ENCODE measurements at places on chromosomes 5 and 9.

GRCh38 chr9:19471737-19472648, 63.2 kb downstream of the ACER2 start:
- DNase-seq, result peak; percentile 3

GRCh38 chr9:133160742-133161546, 2.8 kb downstream of the GBGT1 start:
- no peak for DNase-seq

- no peak for DNase-seq
Observed at GRCh38 chr5:38612851-38613250, 56.4 kb upstream of the LIFR start.

DNA sequence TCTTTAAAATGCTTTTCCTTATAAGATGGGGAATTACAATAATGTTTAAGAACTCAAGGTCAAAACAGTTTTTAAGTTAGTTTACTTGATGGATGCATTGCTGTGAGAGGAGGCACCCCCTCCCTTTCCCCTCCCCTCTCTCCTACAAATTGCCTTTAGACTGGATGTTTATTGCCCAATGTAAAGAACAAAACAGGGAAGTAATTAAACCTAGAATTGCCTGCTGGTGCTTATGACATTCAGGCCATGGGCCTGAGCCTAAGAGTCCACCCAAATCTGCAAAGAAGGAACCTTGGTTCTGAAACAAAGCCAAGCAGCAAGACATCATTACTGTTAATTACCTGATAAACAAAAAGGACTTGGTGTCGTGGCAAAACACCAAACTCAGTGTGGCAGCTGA, 630.3 kb downstream of the ISL1 start:
- no peak for DNase-seq

- no peak for DNase-seq
Observed at GRCh38 chr9:135973277-135974219, 12.4 kb upstream of the UBAC1 start.

- no peak for DNase-seq
Observed at GRCh38 chr5:159536646-159537045, 206.4 kb upstream of the IL12B start.

DNA sequence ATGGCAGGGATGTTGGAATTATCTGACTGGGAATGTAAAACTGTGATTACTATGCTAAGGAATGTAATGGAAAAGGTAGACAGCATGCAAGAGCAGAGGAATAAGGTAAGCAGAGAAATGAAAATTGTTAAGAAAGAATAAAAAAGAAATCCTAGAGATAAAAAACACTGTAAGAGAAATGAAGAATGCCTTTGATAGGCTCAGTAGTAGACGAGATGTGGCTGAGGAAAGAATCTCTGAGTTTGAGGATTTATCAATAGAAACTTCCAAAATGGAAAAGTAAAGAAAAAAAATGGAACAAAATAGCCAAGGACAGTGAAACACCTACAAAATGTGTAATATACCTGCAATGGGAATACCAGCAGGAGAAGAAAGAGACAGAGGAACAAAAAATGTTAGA, 468.5 kb upstream of the PIK3R1 start:
- no peak for DNase-seq

DNA sequence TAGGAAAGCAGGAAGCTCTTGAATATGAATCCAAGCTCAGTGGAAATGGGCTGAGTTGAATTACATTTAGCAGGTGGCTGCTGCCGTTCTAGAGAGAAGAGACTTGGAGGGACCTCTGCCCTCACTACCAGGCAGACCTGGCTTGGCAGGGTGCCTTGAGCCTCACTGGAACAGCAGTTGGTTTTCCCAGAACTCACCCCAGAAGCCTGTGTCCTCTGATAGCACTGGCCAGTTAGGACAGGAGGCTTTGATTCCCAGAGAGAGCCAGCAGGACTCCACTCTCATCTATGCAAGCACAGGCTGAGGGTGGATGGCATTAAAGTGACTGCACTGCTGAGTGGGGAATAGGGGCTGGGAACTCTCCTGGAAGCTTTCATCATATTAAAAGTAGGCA, 54.8 kb downstream of the PWWP2A start:
- no peak for DNase-seq

DNA sequence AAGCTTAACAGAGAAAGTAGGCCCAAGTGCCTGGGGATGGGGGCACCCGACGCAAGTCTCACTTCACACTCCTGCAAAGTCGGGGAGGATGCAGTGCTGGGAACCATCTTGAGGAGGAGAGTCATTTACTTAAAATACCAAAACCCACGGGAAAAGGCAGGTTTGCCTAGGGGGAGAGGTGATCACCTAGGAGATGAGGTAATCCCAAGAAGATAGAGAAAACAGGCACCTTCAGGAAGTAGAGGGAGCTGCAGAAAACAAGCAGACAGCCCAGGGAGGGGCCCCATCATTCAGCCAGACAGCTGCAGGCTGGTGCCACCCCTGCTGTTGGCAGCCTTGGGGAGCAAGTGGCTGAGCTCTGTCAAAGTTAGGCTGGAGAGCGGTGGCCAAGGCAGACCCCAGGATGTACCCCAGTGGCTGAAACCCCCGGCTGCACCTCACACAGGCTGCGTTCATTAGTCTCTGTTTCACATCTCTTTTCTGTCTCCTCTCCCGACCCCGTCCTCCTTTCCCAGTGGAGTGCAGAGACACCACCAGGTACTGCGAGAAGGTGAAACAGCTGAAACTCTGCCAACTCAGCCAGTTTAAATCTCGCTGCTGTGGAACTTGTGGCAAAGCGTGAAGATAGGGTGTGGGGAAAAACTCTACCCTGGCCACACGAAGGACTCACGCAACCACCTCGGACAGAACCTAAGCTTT, 124.9 kb downstream of the SAXO1 start:
- no peak for DNase-seq

DNA sequence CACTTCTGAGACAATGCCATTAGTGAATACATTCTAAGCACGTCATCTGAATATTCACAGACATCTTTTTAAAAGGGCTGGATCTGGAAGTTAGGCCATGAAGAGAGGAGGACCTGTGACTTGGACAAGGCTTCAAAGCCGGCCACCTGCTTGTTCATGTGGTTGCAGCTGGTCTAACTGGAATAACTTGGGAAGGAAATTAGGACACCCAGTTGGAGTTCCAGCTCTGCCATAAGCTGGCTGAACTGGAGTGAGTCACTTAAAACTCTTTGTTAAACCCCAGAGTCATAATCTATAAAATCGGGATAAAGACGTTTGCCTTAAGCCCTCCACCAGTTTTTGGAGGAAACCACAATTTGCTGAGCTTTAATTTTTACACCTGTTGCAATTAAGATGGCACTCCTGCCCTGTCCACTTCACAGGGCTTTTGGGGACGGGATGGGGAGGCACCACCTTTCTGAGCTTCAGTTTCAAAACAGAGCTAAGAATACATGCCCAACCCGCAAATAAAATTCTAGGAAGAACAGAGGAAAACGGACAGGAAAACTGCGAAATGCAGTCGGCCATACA, 536 bp upstream of the STX17 start:
- no peak for DNase-seq

DNA sequence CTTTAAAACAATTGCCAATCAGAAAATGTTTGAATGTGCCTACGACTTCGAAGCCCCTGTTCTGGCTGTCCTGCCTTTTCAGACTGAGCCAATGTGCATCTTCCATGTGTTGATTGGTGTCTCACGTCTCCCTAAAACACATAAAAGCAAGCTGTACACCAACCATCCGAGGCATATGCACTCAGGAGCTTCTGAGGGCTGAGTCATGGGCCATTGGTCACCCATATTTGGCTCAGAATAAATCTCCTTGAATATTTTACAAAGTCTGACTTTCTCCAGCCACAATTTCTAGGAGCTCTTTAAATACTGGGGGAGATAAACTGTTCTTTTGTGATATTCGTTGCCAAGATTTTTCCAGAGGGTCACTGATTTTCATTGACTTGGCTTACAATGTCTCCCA, 53.9 kb downstream of the C9orf57 start:
- no peak for DNase-seq

- DNase-seq, result no peak
Observed at GRCh38 chr9:130991778-130992681, 16.9 kb upstream of the LAMC3 start.

- no peak for DNase-seq
Observed at GRCh38 chr5:126868338-126869004, 91.5 kb downstream of the LMNB1 start.

GRCh38 chr5:53569453-53569852, 9.0 kb downstream of the NDUFS4 start:
- no peak for DNase-seq

DNA sequence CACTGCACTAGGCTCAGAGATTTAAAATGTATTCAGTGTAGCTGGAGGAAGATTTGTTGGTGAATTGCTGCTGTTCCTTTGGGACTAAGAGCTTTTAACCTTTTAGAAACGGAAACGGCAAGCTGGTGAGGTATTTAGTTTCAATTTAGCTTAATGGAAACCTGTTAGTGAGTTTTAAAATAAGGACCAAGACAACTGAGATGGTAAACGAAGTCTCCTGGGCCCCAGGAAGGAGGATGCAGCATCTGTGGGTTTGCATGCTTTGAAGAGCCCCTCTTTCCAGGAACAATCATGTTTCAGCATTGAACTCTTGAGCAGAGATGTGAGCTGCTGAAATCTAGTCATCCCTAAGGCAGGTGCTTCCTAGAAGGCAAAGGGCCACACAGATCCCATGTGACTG, 16.5 kb downstream of the DNAI1 start:
- no peak for DNase-seq

DNA sequence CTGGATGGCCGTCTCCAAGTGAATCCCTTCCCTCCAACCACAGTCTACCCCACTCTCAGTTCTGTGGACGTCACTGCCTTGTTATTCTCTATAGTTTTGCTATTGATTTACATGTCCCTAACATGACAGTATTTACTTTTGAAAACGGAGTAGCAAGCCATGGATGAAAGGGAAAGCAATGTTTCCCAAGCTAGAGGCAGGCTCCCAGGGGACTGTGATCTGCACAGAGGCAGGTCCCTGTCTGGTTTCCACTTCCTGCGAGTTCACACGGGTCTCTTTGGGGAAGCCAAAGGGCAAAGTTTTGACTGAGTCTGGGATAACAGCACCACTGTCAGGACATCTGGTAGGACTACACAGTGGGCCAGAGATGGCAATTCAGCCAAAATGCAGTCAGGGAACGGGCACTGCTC, 12.7 kb downstream of the C9orf153 start:
- no peak for DNase-seq

GRCh38 chr9:112894699-112895098, 4.0 kb upstream of the SLC46A2 start:
- DNase-seq, result no peak

DNA sequence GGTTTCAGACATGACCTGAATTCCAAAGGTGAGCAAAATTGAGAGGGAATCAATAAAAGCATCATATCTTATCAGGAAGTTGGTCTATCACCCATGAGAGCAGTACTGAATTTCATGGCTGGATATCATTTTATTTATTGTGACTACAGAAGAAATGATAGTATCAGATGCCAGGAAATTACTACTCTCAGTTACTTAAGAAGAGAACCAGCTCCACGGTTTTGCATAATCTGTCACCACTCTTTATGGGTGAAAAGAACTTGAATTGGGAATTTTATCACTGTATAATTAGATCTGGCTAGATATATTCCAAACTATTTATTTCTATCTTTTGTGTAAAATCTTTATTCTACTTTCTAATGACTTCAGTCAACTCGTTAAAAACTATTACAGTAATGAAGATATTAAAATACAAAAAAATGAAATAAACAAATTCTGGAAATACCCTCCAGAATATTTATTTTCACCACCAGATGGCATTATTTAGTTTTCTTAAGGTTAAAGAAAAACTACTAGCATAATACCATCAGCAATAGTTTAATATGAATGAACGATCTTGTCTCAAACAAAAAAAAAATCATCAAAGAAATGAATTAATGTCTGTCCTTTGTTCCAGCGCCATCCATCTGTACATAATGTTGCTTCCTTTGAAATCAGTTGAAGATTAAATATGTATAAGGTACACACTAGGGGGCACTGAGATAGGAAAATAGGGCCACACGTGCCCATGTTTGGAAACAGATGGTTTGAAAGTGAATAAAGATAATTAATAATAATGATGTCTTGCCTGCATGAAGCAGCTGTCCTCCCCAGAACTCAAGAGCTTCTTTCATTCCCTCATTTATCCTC, 84.7 kb upstream of the SLCO6A1 start:
- DNase-seq, result no peak

DNA sequence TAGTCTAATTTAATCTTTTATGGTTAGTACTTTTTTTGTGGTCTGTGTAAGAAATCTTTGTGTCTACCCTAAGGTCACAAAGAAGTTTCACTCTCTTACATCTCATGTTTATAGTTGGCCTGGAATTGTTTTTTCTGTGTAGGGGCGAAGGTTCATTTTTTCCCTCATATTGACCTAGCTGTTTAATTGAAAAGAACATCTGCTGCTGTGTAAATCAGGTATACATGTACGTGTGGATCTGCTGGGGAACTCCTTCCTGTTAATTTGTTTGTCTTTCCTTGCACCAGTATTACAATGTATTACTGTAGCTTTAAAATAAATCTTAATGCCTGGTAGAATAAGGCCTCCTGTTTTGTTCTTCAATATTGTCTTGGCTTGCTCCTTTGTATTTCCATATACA, 37.8 kb downstream of the EXOSC2 start:
- DNase-seq, result no peak

DNA sequence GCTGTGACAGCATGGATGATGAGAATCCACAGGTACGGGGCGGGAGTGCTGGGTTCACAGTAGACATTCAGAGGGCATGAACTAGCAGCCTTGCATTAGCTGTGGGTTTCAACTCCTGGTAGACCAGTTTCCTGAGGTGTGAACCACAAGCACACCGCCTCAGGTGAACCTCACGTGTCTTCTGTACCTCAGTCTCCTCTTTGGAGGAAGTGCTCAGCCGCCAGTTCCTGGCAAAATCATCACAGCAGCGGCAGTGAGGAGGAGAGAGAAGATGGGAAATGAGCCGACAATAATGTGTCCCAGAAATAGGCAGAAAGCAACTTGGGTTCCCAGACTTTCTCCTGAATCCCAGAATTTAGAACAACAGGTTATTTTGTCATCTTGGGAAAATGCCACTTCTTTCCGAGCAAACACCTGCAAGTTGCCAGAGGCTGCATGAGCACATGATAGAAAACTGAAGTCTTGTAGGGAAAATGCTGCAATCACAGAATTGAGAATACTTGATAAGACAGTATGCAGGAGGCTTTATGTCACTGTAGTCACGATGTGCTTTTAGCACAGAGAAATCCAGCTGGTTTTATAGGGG, 258.5 kb downstream of the AOPEP start:
- no peak for DNase-seq
